ENCODE measurements at places on chromosomes 2 and 18.

- DNase-seq = no peak
Observed at GRCh38 chr18:77300579-77300978, 50.9 kb downstream of the GALR1 start.

DNA sequence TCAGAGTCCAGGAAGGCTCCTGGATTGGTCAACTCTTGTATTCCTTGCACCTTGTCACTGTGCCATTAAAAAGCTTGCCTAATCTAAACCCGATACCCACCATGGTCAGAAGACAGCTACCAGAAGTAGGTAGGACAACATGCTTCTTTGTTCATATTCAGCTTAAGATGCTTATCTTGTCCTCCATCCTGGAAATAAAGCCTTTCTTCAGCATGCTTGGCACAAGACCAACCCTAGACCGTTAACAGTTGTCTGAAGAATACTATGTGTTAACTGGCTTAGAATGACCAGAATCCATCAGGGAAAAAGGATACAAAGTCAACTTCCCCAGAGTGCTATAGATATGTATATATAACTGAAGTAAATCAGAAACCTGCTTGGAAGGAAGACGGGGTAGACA lies 193.9 kb downstream of the ZRANB3 start:
- DNase-seq = no peak

DNA sequence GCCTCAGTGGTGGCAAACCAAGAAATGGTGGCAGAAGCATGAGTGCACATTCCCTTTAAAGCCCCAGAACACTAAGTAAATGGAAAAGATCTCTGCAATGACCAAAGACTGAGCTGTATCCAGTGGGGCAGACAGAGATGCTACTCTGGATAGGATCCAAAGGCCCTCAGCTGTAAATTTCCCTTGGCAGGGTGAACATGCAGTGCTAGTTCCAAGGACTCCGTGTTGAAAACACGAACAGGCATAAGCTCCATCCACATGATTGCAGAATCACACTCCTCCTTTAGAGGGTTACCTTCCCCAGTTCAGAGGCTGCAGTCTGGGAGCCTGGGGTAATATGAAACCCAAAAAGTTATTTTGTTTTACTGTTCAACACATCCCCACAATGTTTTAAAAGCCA lies 98.6 kb upstream of the KLF7 start:
- DNase-seq = no peak

DNA sequence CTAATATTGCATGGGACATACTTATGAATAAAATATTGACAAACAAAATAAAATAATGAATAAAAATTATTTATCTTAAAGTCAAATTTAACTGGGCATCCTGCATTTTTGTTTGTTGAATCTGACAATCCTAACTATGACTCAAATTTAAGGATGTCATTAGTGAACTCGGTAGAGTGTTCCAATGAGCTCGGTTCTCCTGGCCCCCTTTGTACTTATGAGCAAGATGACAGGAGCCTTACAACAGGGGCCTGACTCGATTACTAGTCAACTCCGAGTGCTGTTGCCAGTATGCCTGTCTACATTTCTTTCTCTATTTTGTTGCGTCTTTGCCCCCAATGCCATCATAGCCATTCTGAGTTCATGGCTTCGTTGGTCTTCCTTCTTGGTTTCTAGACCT lies 40.3 kb downstream of the HRH4 start:
- DNase-seq = no peak

- DNase-seq = no peak
Observed at GRCh38 chr2:101766871-101767739, 69.6 kb downstream of the MAP4K4 start.

DNA sequence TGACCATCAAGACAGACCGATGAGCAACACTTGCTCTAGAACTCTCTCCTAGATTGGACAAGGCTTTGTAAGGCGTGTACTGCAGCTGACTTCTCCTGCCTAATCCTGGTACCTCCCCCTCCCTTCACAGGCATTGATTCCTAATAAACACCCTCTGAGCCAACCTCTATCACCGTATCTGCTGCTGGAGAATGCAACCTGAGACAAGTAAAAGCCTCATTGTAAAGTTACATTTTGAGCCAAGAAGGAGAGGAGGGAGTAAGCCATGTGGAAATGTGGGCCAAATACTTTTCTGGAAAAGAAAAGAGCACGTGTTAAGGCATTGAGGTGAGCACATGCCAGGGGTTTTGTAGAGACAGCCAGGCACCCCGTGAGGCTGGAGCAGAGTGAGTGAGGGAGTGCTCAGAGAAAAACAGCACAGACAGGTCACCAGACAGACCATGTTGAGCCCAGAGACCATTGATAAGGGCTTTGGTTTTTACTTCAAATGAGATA lies 2.6 kb upstream of the WDFY1 start:
- DNase-seq = no peak

- no peak for DNase-seq
Observed at GRCh38 chr2:40658941-40659340, 207.1 kb upstream of the SLC8A1 start.

DNA sequence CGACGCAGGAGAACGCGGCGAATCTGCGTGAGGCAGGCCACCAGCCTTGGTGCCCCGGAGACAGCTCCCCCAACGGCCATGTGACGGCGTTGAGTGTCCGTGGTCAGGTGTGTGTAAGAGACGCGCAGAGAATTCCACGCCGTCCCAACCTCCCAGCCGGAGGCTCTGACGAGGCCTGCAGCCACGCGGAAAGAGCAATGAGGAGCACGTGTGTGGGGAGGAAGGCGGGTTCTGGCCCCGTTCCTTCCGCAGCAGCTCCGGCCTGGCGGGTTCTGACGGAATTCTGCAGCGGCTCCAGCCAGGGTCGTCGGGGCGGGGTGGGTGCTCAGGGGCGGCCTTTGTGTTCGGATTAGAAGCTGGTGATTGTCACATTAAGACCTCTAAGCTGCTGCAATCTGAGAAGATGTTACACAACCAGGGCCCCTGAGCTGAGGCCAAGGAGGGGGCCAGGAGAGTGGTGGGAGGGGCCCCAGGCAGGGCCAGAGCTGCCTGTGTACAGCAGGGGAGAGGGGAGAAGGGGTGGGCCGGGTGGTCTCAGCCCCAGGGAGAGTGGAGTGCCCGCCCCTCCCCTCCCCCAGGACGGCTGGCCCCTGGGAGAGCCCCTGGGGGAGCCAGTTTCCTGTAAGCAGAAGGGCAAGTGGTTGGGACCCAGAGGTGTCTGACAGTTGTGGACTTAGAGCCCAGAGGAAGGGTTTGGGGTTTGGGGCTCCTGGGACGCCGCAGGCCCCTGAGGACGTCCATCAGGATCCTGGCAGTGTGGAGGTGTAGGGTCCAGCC lies 5.1 kb upstream of the GAL3ST2 start:
- no peak for DNase-seq

Data from effector CD4-positive, alpha-beta T cell (primary cell).